ENCODE measurements at places on chromosomes 6 and 20.

GRCh38 chr20:59751075-59751711 is 146.9 kb downstream of the PHACTR3 start:
- DNase-seq, result no peak

GRCh38 chr6:137415127-137415833 is 78.9 kb downstream of the OLIG3 start:
- DNase-seq, result peak; percentile 81

DNA sequence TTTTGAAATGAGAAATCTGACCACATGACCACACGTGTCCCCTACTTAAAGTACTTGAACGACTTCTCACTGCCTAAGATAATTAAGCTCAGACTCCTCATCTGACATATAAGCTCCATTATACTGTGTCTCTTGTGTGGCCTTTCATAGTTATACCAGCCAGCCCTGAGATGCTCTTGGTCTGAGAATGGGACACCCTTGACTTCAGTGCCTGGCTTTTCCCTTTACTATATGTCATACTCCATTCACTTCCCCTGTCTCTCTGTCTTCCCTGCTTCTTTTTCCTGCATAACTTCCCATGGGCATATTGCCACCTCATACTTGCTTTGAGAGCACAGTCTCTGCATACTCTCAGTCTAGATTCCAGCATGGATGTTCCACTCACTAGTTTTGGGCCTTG is 53.4 kb upstream of the TINAG start:
- no peak for DNase-seq

- DNase-seq, result no peak
Measured at GRCh38 chr6:168959696-168960095, 293.9 kb downstream of the THBS2 start.

- DNase-seq, result no peak
Measured at GRCh38 chr6:138555421-138555988, 56.2 kb upstream of the NHSL1 start.

GRCh38 chr6:138844192-138844591 is 48.3 kb downstream of the ECT2L start:
- DNase-seq, result no peak

DNA sequence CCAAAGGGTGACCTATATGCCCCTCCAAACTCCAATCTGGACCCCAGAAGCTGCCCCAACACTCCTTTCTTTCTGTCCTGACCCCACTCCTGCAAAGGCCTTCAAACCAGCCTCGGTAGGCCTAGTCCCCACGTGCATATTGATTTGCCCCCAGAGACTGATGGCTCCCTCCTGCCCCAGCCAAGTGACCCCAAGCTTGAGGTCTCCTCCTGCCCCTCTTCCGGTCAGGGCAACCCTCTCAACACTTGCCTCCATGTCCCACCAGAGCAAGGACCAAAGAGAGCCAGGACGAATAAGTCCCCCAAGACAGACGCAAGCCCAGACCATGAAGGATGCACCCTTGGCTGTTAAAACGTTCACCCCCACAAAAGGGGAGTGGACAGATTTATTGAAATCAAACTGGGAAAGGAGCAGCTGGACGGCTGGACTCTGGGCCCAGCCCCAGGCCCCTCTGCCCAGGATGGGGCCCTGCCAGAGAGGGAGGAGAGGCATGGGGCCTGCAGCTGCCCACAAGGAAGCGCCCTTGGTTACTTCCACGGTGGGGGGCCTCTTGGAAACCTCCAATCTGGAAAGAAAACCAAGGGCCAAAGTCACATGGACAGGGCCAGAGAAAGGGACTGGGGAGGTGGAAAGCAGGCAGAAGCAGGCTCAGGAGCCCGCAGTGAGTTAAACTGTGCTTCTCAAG is 2.4 kb upstream of the SPEF1 start:
- DNase-seq, result no peak
